ENCODE measurements at places on chromosomes 1 and 21.

DNA sequence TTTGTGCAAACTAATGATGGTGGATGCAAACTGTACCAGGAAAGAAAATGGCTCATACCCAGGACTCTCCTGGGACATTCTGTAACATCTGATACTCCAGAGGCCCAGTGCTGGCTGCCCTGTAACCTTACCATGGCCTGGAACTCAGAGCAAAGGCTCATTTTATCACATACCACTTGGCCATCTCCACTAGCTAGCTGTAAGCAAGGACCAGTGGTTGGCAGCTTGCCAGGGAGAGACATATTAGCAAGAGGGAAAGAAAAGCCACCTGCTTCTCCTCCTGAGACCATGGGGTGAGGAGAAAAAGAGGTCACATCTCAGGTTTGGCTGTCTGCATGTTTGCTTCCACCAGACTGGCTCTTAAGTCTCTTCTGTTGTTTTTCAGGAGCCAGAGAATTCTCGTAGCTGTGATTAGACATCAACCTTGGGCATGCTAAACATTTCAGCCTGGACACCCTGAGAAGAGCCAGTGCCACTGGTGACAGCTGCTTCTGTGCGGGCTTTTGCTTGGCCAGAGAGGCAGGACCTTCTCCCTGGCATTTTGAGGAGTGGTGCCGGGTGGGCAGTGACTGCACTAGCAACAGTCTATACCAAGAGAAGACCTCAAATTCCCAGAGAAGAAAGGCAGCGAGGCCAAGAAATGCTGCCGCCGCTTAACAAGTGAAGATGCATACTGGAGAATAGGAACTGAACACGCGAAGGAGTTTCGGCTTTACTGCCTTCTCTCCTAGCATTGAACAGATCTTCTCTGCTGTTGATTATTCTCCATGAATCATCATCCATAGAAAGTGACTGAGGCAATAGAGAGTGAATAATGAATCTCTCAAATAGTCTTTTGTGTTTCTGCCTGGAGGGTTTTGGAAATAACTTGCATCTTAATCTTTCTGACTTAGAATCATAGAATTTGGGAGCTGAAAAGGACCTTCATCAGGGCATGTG, 6.7 kb upstream of the INKA2 start:
- no peak for DNase-seq

GRCh38 chr1:32128479-32128878, 20.6 kb downstream of the KPNA6 start:
- no peak for DNase-seq

DNA sequence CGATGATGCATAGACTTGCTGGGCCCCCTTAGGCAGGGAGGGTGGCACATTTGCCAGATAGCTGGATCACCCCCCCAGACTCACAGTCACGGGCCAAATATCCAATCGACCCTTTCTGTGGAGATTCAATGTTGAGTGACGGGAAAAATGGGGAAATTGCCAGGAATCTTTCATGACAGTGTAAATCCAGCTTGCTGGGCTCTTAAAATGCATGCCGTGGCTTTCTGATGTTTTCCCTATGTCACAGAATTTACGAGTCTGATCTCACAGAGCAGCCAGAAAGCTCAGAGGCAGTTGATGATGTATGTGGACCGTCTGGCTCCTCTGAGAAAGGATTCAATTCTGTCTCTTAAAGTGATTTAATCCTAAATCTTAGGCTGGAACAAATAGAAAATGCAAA, 150.1 kb upstream of the ZNF644 start:
- no peak for DNase-seq

GRCh38 chr1:119227456-119227855, 87.0 kb upstream of the WARS2 start:
- DNase-seq, result no peak

DNA sequence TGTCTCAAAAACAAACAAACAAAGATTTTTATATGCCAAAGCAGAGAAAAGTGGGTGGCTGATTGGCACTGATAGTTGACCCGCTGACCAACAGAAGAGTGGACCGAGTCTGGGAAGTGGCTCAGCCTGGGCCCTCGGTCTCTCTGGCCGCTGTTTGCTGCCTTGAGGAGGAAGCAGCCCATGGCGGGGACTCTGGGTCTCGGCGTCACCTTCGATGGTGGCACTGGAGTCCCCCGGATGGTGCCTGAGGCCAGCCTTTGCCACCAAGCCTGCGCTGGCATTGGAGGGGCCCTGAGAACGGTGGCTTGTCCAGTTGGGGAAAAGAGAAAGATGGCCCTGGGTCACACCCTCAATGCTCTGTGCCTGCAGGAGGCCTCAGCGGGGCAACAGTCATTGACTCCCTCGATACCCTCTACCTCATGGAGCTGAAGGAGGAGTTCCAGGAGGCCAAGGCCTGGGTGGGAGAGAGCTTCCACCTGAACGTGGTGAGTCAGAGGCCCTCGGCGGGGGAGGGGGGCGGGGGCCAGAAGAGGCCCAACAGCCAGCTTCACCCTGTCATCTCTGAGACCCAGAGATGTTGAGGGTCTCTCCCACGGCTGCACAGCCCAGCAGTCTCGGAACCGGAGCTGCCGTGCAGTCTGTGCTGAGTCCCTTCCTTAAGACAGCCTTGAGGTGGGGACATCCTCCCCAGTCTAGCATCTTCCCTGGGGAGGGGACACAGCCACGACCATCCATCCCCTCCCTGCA, 53.5 kb upstream of the SELENON start:
- no peak for DNase-seq

DNA sequence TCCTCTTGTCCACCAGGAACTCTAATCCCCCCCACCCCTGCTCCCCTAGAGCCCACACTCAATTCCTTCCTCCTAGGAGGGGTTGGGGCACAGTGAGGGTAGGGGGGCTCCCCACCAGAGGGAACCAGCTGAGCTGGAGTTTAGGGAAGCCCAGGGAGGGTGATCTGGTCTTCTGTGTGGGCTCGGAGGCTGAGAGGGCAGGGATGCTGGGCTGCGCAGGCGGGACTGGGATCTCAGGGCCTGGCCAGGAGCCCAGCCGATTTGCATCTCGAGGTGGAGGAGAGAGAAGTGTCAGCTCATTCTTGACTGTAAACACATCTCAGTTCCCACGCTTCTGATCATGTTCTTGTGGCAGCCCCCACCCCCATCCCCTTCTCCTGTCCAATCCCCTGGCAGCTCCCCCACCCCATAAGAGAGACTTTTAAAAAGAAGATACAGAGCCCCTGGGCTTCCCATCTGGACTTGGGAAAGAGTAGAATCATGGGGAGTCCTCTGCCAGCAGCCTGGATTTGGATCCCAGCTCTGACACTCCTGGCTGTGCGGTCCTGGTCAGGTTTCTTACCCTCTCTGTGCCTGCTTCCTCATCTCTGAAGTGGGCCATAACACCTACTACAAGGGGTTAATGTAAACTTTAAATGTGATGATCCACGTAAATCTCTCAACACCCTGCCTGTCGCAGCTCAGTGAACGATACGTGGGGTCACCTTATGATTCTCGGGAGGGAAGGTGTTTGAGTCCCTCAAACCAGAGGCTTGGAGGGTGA, 6.6 kb downstream of the PEAR1 start:
- peak; percentile 94 for DNase-seq

DNA sequence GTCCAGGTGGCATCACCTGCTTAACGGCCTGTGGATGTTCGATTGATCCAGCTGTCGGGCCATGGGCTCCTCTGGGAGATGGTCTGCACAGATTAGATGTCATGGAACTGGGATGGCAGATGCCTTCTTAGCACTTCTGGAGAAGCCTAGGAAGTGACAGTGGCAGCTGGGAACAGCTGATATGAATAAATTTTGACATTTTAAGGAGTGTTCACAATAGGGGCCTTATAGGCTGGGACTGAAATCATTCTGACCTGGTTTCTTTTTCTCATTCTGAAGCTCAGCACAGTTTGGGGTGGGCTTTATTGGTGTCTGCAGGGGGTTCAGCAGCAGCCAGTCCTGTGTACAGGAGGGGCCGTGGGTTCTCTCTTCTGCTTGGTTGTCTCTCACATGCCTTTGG, 175.3 kb downstream of the CACNA1E start:
- DNase-seq, result no peak

DNA sequence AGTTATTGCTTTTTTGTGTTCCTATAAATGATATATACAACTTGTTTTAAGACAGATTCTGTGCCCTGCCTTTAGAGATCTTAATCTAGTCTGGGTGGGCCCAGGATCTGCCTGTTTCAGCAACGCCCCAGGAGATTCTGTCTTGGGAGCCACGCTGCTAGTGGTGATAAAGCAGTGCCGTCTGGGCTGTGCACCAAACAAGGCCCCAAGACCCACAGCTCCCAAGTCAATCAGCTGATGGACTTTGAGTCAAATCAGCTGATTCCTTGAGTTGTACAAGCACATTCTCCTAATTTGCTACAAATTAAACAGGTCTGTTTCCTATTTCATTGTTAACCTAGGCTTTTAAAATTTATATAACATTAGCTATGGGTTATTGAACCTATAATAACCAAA, 15.7 kb upstream of the SLC44A3 start:
- no peak for DNase-seq

DNA sequence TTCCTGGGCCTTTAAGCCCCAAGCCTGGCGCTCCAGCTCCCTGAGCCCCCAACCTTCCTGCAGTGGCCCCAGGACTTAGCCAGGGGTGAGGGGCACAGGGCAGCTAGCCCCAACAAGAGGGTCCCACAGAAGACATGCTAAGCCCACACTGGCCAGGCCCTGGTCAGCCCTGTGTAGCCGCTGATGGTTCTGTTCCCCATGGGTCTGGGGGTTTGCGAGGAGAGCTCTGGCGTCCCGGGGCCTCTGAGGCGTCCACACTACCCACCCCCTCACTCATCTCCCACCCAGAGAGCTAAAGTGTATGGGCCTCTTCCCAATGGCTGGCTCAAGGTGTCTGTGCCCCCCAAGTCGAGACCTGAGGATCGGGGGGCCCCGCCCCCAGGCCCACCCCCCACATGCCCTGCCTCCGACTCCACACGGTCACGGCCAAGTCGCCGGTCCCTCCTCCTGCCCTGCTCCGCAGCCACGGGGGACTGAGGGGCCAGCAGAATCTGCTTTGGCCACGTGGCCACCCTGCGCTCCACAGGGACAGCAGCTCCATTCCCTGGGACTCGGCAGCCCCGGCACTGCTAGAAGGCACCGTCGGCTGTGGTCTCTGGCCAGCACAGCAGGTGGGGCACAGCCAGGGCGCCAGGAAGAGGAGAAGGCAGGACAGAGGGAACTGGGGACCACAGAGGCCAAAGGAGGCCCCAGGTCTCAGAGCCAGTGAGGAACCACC, 7.8 kb downstream of the TNFRSF18 start:
- DNase-seq, result no peak

DNA sequence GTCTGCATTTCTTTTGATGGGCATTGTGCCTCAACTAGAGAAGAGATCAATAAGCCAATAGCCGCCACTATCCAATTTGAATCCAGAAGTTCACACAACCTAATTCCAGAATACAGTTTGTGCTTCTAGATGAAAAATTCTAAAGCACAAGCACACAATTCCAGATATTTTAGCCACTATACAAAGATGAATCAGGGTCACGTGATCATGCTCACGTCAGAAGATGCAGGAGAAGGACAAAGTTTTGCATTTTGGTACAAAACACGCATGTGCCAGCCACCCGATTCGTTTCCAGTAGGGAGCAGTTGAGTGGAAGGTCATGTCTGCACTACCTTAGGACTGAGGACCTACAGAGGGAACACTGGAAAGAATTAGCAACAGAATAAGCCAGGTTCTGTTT, 3.6 kb downstream of the KCNJ15 start:
- DNase-seq, result no peak

GRCh38 chr1:185965870-185966269, 231.7 kb downstream of the HMCN1 start:
- no peak for DNase-seq

- no peak for DNase-seq
Observed at GRCh38 chr1:119361205-119361604, 7.4 kb upstream of the HAO2 start.

- no peak for DNase-seq
Observed at GRCh38 chr1:23188434-23188884, 19.8 kb upstream of the LUZP1 start.

DNA sequence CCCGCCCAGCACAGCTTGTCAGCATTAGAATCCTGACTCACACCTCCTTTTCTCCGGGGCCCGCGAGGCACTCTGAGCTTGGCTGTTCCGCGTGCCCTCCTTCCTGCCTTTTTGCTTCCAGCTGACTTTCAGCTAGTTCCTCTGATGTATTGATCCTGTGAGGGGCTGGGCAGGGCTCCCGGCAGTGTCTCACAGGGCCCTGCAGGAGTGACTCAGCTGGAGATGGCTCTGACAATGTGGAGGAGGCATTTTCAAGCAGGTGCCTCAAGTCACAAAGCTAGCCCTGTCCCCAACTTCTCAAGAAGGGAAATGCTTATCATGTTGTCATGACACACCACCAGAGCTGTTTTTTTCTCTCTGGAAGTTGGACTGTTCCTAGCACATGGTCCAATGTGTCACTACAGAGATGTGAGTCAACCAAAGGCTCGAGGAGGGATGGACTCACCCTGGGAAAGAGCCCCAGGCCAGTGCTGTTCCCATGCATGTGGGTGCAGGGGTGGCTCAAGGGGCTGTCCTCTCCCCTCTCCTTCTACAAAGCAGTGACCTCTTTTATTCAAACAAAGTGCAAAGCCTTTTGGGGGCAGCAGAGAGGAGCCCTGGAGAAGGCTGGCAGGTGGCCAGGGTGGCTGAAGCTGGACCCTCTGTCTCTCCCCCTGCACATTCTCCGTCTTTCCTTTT, 30.6 kb downstream of the SYT6 start:
- peak; percentile 14 for DNase-seq

- DNase-seq, result no peak
Observed at GRCh38 chr1:42817440-42817767, 207 bp upstream of the SVBP start.

- DNase-seq, result no peak
Observed at GRCh38 chr1:177392336-177392735, 221.6 kb downstream of the BRINP2 start.

DNA sequence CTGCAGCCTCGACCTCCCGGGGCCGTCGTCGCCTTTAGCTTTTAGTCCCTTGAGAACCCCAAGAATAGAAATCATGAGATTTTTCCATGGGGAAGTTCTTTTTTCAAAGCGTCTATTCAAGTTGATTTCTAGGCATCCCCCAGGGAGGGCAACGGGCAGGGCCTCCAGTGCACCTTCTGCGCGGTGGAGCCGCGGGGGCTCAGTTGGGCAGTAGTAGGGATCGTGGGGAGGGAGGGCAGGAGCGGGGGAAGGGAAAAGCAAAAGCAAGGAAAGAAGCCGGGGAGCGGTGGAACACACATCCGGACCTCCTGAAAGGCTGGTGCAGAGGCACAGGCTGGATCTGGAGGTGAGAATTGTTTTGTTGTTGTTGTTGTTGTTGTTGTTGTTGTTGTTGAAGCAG, 103.4 kb downstream of the PPIAL4G start:
- DNase-seq, result no peak

DNA sequence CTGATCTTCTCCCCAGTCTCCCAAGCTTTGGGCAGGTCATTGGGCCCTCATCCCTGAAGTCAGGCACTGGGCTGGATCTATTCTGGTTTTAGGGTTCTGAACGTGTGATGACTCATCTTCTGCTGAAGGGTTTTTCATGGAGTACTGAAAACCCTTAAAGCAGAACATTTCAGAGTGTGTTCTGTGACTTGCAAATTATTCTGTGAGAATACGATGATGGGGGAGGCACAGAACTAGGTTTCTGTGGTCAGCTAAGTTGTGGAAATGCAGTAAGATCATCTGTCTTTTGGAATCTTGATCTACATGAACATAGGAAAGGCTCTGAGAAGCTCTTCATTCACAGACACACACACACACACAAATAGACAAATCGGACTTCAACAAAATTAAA, 46.2 kb downstream of the NAV1 start:
- peak; percentile 55 for DNase-seq

- no peak for DNase-seq
Observed at GRCh38 chr21:30097791-30098190, 68.8 kb downstream of the CLDN17 start.

Measured in iris pigment epithelial cell (primary cell).